ENCODE measurements at places on chromosomes 7 and 10. TPM values are rescaled to one million over a fixed set of nuclear protein-coding genes. Genes with fewer than 3 reads are reported as not detected.
A peak's percentile ranks its signal among the peaks of the same experiment; 100 is the strongest.

- DNase-seq, result no peak
Observed at GRCh38 chr7:57821438-57822382, 371.7 kb downstream of the ZNF716 start.

Gene CADPS2
- 29.0 TPM for total RNA-seq

Gene DHX32
- 37.2 TPM for total RNA-seq

DNA sequence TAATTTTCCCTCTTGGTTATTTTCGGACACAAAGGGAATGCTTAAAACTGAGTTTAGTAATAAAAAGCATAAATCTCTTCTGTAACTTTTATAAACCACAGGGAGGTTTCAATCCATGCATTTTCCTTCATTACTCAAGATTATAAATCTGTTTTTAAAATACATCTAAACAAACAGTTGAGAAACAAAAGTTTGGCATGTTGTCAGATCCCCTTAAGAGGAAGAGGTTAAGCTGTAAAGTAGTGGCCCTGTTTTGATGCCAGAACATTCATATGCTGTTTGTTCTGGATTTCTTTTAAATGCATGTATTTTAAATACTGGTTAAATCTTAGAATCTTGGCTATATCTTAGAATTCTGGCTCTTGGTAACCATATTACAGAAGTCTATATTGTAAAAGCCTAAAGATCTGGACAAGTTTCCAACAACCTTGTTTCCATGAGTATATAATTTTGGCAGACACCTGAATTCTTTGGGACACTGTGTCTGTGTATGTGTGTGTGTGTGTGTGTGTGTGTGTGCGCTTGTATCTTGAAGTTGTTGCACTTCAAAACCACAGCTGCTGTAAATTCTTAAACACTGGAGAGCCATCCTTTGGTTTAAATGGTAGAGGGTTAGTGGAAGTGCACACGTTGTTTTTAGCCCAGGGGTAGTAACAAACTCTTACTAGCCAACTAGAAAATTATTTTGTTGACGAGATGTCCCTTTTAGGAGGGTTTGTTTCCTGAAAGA lies 6.8 kb upstream of the SEMA4G start:
- no peak for DNase-seq

Gene AS3MT
- total RNA-seq, result 29.0 TPM

DNA sequence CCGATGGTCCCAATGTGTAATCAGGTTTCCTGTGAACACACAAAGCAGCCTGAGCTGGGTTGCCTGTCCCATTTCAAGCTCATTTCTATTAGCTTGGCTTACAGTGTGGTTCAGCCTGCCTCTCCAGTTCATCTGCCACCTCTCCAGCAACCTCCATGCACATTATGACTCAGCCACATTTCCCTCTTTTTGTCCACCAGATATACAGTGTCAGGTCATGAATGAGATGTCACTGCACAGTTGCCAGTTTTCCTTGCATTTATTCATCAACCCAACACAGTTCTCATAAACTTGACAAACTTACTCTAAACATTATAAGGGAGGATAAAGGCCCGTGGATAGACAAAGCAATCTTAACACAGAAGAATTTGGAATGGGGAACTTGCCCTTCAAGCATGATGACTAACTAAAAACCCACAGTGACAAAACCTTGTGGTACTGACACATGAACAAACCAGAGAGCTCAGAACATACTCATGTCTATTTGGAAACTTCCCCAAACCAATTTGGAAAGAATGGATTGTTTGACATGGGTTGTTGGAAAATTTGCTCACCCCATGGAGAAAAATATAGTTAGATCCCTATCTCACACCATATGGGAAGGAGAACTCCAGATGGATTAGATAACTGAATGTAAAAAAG lies 2.5 kb upstream of the CFAP58 start:
- DNase-seq, result no peak

- DNase-seq, result no peak
Observed at GRCh38 chr7:106767078-106767477, 98.0 kb upstream of the PIK3CG start.

DNA sequence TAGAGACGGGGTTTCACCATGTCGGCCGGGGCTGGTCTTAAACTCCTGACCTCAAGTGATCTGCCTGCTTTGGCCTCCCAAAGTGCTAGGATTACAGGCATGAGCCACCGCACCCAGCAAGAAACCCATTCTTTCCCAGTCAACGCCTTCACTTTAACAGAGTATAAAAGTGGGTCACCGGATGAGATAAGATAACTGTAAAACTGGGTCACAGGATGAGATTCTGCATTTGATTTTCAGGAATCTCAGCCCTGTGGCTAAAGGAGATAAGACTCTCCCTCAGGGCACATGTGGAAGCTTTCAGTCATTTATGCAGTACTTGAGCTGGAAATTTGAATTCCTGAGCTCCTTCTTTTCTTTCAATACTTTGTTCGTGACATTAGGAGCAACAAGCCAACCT lies 70.8 kb downstream of the LRRC17 start:
- no peak for DNase-seq

DNA sequence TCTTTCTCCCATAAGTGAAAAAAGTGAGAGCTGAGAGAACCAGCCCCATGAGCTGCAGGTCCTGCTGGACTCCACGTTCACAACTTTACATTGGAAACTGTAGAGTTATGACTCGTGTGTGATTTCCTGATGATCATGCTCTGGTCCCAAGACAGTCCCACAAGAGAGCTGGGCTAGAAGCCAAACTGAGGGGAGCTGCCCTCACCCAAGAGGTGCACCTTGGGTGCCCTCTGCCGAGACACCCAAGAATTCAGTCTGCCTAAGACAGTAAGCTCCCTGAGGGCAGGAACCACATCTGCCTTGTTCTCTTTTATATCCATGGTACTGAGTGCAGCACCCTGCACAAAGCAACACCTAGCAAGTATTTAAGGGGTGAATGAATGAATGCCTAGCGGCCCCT lies 112.8 kb upstream of the SFMBT2 start:
- DNase-seq, result no peak

DNA sequence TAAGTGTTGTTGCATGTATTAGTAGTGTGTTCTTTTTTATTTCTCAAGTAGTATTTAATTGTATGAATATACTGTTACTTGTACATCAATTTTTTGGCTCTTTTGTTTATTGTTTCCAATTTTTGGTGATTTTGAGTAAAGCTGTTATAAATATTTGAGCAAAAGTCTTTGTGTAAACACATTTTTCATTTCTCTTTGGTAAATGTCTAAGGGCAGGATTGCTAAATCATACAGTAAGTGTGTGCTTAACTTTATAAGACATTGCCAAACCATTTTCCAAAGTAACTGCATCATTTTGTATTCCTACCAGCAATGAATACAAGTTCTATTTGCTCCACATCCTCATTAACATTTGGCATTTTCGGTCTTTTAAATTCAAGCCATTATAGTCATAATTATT lies 92.8 kb downstream of the ICA1 start:
- no peak for DNase-seq

- DNase-seq, result peak; percentile 89
Observed at GRCh38 chr10:122504610-122504950, 43.2 kb downstream of the HTRA1 start.

Gene CYP3A7
- total RNA-seq, result not detected

Gene TACC2
- total RNA-seq, result 334 TPM

GRCh38 chr10:48206482-48207250 lies 67.8 kb downstream of the FRMPD2 start:
- no peak for DNase-seq

DNA sequence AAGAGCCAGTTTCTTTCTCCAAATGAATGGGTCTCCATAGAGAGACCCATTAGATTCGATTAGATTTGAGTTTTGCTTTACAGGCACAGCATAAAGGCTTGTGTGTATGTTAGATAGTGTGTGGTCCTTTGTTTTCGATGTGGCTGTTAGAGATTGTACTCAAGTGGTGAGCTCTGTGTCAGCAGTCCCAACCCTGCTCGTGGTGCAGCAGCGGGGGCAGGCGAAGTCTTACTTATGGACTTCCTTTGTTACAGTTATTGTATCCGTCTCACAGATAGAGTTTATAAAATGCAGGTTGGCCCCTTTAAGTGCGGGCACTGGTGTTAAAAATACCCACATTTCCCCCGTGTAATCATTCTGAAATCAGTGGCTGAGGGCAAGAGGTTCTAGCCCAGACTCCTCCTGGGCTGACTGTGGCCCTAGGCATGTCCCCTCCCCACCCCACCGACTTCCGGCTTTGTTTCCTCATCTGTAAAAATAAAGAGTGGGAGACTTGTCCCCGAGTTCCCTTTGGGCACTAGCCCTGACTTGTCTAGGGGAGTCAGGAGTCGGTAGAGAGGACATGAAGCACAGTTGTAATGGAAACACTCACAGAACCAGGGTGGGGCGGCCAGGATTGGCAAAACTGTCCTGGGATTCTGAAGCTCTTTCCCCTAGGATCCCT lies 28.6 kb downstream of the MTURN start:
- DNase-seq, result no peak

GRCh38 chr7:127943541-127944521 lies 87.4 kb downstream of the LRRC4 start:
- DNase-seq, result peak; percentile 23

GRCh38 chr10:83538047-83538446 lies 601.3 kb upstream of the GHITM start:
- DNase-seq, result no peak

DNA sequence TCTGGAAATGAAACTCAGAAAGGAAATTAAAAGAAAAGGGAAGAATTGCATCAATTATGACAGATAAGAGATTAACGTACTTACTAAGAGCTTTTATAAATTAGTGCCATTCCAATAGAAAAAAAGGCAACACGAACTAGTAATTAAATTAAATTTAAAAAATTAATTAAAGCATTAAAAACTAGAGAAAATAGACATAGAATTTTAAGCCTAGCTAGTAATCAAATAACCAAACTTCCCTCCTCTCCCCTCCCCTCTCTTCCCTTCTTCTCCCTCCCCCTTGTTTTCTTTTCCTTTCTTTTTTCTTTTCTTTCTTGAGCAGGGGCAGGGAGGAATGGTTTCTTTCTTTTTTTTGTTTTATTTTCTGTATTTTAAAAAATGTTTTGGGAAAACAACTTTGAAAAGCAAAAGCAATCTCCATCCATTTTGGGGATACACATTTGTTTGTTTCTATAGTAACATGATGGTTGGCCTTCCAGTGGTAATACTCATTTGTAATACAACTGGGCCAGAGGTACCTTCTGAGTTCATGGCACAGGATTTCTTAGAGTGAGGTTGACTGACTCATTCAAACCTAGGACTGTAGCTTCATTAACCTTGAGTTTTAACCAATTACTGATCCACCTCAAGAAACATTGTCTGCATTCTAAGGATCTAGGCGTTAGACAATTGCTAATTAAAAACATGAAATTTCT lies 132.6 kb downstream of the ST7 start:
- no peak for DNase-seq

DNA sequence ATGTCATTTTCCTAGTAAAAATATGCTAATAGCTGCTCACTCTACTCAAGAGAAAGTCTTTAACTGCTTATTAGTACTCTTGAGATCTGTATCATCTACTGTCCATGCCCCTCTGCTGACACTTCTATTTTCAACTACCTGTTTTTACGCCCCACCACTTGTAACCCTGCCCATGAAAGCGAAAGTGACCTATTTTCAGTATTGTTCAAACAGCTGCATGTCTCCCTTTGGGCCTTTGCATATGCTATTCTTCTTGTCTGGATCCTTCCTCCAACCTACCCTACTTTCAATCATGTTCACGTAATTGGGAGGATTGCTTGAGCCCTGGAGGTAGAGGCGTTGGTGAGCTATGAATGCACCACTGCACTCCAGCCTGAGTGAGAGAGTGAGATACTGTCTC lies 1481.3 kb downstream of the GATA3 start:
- no peak for DNase-seq

DNA sequence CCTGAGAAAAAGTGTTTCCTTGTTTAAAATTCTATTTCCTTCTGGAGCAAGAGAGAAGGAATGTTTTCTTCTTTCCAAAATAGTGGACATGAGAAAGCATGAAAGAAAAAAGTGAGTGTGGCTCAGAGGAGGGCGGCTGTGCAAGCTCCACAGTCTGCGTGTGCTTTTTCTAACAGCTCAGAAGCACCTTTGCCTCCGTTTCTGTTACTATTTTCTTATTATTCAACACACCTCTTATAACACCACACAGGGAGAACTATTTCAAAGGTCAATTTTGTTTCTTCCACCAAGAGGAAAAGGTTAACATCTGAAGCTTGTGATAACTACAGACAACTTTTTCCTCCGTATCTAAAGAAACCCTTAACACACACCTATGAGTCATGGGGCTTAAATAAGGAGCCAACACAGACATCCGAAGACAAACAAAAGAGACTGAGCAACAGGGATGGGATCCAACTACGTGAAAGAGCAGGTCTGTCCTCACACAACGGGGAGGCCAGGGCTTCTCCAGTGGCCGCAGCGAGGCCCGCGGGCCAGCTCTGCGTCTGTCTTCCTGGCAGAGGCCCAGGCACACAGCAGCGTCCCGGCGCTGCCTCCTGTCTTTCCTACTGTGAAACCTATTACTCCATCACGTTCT lies 36.2 kb upstream of the NCAPG2 start:
- DNase-seq, result no peak

Gene TMEM196
- total RNA-seq, result not detected

Gene ST8SIA6
- 2.6 TPM for total RNA-seq

GRCh38 chr10:124484661-124485060 lies 23.0 kb downstream of the LHPP start:
- no peak for DNase-seq

Gene CDK5
- total RNA-seq, result 7.1 TPM

- no peak for DNase-seq
Observed at GRCh38 chr10:45294681-45295080, 20.7 kb downstream of the OR13A1 start.

DNA sequence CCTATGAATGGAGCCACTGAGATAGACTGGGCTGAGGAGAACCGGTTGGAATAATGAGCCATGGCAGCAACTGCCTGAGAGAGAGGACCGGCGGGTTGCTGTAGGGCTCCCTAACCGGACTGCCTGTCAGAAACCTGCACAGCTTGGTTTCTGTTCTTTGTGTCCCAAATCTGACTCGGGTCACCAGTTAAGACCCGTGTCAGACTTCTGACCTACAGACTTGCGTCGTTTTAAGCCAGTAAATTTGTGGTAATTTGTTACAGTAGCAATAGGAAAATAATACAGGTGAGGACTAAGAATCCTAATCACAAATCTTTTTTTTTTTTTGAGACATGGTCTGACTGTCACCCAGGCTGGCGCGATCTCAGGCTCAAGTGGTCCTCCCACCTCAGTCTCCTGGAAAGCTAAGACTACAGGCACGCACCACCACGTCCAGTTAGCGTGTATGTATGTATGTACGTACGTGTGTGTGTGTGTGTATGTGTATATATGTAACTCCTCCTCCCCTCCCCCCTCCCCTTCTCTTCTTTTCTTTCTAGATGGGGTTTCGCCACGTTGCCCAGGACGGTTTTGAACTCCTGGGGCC lies 672 bp upstream of the DDX56 start:
- no peak for DNase-seq

Measured in heart left ventricle (tissue), 16 donors.